ENCODE measurements at places on chromosomes 3 and 15. TPM values are rescaled to one million over a fixed set of nuclear protein-coding genes. Genes with fewer than 3 reads are reported as not detected.

Gene GUCA1C
- not detected for total RNA-seq

Gene CNTN4
- 3.8 TPM for total RNA-seq

Gene RPLP1
- total RNA-seq = 994 TPM

Gene CCR2
- 3.3 TPM for total RNA-seq

All from mesenteric fat pad (tissue), 1 donor.